Activated CD4-positive, alpha-beta T cell treated with anti-CD3 and anti-CD28 coated beads, Interleukin-2, amount 50 U/mL, for 16 hours (primary cell): ENCODE measurements at places on chromosomes 13 and 19.

GRCh38 chr19:53671663-53672062 is 39.9 kb downstream of the DPRX start:
- no peak for DNase-seq

GRCh38 chr19:10093295-10094186 is 7.4 kb downstream of the SHFL start:
- DNase-seq: no peak

GRCh38 chr13:35994131-35994966 is 136.8 kb downstream of the DCLK1 start:
- DNase-seq: no peak

GRCh38 chr13:95180513-95181245 is 120.6 kb downstream of the ABCC4 start:
- no peak for DNase-seq

DNA sequence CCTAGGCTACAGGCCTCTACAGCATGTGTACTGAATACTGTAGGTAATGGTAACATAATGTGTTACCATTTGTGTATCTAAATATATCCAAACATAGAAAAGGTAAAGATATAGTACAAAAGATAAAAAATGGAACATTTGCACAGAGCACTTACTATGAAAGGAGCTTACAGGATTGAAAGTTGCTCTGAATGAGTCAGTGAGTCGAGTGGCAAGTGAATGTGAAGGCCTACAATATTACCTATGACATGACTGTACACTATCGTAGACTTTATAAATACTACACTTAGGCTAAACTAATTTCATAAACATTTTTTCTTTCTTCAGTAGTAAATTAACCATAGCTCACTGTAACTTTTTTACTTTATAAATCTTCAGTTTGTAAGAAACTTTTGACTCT is 35.1 kb downstream of the LPAR6 start:
- peak; percentile 16 for DNase-seq

GRCh38 chr19:35017507-35017906 is 12.8 kb upstream of the SCN1B start:
- no peak for DNase-seq

GRCh38 chr13:90867336-90867683 is 480.2 kb upstream of the MIR17HG start:
- peak; percentile 59 for DNase-seq

GRCh38 chr19:41746593-41747227 is 8.6 kb upstream of the CEACAM6 start:
- peak; percentile 52 for DNase-seq

- DNase-seq: no peak
Observed at GRCh38 chr19:42362891-42363440, 27.1 kb downstream of the CNFN start.

- DNase-seq: no peak
Observed at GRCh38 chr13:93375491-93375890, 148.9 kb downstream of the GPC6 start.

- DNase-seq: no peak
Observed at GRCh38 chr13:75959861-75960481, 323.8 kb downstream of the LMO7 start.

GRCh38 chr13:70534466-70534865 is 426.2 kb upstream of the KLHL1 start:
- DNase-seq: no peak

- DNase-seq: no peak
Observed at GRCh38 chr19:5590151-5590864, 22.6 kb upstream of the TINCR start.

DNA sequence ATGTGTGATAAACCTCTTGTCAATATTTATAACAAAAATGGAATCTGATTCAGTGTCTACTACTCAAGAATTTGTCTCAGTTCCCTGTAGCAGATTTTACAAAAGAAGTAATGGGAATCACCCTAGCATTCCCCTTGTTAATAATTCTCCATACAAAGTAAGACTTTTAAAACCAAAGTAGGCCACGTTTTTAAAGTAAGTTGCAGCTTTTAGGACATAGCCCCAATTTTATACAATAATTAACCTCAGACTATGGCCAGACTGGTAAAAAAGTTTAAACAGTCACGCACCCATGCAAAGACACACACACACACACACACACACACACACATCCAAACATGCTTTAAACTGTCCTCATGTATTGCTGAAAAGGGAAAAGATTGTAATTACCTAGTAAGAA is 589.9 kb downstream of the PCDH9 start:
- DNase-seq: no peak

DNA sequence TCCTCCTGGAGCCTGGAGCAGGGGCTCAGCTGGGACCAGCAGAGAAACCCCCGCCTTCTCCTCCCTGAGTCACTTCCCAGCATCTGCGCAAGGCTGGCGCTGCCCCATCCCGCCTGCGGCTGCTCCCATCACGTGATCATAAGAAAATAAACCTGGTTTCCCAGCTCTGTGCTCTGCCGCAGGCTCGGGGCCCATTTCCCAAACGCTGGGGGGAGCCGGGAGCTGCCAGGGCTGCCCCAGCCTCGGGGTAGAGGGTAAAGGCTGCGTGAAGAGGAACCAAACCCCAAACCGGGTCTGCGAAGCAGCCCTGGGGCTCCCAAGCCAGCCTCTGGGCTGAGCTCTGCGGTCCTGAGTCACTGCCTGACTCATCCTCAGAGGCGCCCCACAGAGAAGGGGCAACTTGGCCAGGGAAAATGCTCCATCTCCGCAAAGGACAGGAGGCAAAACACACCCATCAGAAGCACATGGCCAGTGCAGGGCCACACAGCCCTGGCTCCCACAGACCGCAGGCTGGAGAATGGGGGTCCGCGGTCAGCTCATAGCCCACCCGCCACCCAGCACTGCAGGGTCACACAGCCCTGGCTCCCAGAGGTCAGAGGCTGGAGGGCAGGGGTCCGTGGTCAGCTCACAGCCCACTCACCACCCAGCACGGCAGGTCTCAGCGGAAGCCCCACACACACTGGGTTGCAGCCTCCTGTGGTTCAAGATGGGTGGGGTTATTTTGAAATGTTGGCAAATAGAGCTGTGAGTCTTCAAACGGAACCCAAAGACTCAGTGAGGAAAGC is 67.1 kb downstream of the RASA3 start:
- DNase-seq: peak; percentile 83

- DNase-seq: no peak
Observed at GRCh38 chr13:112968380-112968909, 569 bp upstream of the MCF2L start.

DNA sequence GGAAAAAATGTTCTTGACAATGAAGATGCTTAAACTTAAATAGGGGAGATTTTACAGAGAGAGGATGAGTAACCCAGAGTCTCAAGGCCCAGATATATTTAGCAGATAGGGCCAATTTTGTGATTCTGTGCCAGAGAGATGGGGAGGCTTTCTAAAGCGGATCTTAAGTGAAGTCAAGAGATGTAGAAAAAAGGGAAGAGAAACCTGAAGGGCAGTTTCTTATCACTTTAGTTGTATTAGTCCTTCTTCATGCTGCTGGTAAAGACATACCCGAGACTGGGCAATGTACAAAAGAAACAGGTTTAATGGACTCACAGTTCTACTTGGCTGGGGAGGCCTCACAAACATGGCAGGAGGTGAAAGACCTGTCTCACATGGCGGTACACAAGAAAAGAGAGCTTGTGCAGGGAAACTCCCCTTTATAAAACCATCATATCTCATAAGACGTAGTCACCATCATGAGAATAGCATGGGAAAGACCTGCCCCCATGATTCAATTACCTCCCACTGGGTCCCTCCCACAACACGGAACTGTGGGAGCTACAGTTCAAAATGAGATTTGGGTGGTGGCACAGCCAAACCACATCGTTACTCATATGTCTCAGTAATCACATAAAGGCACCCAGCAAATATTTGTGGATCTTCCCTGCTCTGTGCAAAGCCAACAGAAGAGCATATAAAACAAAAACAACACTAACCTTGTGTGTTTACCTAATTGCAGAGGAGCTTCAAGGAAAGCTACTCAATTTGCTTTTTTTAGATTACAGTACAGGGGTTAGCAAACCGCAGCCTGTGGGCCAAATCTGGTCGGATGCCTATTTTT is 102.6 kb upstream of the MYCBP2 start:
- peak; percentile 47 for DNase-seq

GRCh38 chr19:33303791-33304345 is 1.5 kb upstream of the CEBPA start:
- no peak for DNase-seq

DNA sequence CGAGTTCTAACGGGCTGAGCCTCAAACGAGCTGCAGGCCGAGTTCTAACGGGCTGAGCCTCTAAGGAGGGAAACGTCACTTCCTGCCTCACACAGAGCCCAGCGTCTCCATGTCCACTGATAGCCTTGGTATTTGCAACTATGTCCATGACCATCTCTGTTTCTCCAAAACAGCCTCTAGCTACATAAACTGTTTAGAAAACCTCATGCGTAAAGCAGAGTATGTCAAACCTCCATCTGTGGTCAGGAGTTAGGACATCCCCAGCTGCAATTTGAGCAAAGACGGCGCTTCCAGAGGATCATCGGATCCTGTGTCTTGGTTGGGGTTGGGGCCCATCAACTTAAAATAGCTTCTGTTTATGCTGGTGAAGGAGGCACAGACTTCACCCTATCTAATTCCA is 20.8 kb downstream of the RASA3 start:
- DNase-seq: peak; percentile 34

- DNase-seq: peak; percentile 1
Observed at GRCh38 chr13:92573467-92574057, 653.0 kb upstream of the GPC6 start.

DNA sequence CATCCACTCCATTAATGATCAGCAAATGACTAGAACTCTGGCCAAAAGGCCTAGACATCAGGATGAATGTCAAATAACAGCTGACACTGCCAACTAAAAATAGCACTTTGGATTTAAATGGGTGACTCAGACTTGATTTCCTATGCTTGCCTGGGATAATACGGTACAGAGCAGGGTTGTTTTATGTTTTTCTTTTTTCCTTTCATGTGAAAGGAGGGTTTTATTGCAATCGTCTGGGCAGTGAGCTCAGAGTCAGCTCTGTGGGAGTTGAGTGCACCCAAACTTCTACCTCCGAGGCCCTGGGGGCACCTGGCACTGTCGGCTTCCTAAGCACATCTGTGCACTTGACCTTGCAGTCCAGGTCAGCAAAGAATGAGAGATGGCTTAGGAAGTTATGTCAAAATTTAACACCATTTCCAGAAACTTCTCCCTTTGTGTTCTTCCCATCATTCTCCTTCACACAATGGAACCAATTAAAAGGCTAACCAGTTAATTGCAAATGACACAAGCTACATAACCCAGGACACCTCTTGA is 134.1 kb downstream of the LACC1 start:
- no peak for DNase-seq

DNA sequence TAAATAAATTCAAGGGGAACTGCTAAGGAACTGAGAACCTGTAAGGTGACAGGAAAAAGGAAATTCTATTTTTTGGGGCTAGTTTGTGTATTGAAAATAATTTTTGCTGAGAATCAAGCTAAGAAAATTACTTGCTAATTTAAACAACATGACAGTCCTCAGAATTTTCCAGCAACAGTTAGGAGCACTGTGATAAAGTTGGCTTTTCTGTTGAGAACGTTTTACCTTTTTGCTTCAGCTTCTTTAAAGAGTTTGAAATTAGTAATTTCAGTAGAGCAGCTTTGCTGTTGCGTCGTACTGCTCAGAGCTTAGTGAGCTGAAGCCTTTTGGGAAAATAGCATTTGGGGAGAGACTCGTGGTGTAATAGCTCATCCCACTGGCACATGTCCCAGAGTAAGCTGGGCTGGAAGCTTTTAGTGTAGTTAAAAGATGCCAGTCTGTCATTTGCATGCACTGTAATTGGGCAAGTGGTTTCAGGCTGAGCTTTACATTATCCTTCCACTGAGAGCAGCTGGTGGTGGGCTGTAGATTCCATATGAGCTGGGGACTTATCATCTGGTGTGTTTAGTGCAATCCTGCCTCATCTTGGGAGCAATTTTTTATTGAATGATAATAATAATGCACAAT is 69.8 kb downstream of the LRCH1 start:
- DNase-seq: no peak

- no peak for DNase-seq
Observed at GRCh38 chr13:52961256-52961910, 67.2 kb upstream of the OLFM4 start.

- DNase-seq: no peak
Observed at GRCh38 chr13:38308736-38309135, 40.9 kb upstream of the UFM1 start.

DNA sequence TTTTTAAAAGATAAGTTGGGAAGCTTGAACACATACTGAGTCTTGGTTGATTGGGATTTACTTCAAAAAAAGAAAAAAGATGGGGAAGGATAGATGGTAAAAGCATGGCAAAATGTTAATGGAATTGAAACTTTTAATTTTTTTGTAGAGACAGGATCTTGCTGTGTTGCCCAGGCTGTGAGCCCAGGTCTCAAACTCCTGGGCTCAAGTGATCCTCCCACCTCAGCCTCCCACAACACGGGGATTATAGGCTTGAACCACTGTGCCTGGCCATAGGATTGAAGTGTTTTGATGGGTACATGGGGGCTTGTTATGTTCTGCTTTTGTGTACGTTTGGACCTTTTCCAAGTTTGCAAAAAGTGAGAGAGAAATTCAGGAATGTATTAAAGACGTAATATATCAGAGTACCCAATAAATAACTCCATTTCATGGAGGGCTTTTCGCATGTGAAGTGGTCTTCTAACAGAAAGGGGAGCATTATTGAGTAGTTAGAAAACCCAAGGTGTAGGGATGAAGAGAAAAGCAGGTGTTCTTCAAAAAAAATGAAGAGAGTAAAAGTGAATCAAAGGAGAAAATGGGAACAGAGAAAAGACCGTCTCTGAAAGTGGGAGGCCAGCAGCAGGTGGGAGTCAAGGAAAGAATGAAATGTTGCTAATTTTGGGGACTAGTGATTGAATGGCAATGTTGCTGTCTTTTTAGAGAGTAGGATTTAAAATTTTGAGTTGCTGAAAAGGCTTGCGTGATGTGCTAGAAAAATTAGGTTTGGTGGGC is 55.2 kb downstream of the GARRE1 start:
- no peak for DNase-seq

GRCh38 chr13:90099847-90100246 is 1247.6 kb upstream of the MIR17HG start:
- no peak for DNase-seq

DNA sequence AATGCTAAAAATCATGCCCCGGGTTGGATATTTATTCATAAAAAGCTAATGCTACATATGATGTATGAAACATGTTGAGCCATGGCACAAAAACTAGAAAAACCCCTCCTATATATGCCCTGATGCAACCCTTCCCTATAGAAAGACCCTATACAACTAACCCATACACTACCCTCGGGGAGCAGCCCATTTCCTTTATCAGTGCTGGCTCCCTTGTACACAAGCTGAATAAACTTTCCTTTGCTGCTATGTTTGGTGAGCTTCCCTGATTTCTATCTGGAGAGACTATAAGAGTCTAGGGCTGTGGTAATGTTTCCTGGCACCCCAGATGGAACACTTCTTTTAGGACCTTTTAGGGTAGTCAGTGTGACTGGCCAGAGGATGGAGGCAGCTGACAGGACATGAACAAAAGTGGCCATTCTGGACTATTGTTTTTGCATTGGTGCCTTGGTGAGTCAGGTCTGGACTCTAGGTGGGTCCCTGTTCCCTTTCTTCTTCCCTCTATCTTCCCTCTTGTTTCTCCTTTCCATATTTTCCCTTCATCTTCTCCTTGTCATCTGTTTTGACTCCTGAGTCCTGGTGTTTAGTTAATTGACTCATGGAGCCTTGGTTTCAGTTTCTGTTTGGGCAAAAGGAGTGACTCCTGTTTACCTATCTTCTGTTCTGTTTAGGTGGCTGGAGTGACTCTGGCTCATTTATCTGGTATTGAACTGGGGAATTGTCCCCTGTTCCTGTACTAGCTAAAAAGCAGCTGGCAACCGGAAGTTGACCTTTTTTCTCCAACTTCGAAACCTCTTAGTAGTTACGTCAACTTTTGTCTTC is 1321.8 kb upstream of the PCDH9 start:
- no peak for DNase-seq

GRCh38 chr19:56091066-56091490 is 30.0 kb downstream of the ZNF787 start:
- no peak for DNase-seq
